ENCODE measurements at places on chromosomes 1 and 21.
A peak's percentile ranks its signal among the peaks of the same experiment; 100 is the strongest.

DNA sequence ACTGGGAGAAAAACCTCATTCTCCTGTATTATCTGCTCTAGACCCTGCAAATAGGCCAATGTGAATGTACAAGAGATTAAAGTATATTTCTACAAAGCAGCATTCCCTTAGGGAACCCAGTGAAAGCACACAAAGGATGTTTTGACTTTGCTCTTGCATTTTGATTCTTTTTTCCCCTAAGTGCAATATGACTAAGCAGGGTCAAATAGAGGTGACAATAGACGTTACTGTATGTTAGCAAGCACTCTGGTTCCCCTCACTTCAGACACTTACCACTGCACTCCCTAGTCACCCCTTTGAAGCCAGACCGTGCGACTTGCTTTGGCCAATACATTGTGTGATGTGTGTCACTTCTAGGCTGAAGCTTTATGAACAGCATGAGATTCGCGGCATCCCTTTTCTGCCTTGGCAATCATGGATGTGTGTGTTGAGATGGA lies 209.7 kb downstream of the RHOU start:
- no peak for DNase-seq

GRCh38 chr1:74245168-74245772 lies 10.1 kb downstream of the TNNI3K start:
- DNase-seq: no peak

GRCh38 chr1:227391211-227391610 lies 72.9 kb upstream of the CDC42BPA start:
- no peak for DNase-seq

DNA sequence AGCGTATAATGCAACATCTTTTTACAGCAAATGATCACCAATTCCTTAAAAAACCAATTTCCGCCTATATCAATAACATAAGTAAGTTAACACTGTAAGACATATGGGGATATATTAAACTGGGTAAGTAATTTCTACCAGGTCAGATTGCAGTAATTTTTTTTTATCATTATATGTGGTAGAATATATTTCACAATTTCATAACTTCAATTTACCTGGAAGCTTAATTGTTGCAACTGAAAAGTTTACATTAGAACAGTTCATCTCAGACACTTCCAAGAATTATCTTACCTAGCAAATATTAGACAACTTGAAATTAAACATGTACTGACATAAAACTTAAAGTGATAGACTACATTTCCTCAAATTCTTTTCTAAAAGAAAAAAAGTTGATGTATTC lies 51.9 kb upstream of the ASPM start:
- DNase-seq: no peak

GRCh38 chr1:61372944-61373343 lies 290.6 kb downstream of the NFIA start:
- DNase-seq: no peak

DNA sequence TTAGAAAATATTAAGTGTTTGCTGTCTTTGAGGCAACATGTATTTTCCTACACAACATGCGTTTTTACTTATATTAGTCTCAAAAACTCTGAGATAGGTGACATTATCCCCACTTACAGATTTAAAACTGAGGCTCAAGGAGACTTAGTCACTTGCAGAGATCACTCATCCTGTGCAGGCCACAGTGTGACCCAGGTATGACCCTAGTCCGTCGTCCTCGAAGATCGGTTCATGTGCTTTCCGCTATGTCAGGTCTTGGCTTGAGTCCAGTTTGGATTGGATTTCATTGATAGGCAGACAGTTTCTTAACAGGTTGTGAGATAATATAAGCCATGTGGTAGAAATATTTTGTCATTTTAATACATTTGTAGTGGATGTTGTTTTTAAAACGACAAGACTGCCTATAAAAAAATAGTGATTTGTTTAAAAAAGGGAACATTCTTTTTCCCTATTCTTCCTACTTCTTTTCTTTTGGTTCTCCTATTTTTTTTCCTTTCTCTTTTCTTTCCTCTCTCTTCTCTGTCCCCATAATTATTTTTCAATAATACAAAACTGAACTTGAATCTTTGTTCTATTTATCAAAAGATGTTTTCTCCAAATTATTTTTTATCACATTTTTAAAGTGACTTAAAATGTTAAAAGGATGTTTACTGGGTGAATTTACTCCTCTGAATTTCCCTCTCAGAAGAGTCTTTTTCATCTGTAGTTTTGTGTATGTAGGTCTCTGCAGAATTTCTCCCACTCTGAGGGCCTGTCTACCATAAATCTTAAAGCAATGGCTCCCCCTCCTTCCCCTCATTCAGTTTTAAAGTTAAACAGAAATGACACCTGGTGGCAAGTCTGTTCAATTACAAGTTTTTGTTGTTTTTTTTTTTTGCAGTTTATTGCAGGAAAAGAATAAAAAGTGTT lies 81.8 kb downstream of the PHTF1 start:
- peak; percentile 19 for DNase-seq

DNA sequence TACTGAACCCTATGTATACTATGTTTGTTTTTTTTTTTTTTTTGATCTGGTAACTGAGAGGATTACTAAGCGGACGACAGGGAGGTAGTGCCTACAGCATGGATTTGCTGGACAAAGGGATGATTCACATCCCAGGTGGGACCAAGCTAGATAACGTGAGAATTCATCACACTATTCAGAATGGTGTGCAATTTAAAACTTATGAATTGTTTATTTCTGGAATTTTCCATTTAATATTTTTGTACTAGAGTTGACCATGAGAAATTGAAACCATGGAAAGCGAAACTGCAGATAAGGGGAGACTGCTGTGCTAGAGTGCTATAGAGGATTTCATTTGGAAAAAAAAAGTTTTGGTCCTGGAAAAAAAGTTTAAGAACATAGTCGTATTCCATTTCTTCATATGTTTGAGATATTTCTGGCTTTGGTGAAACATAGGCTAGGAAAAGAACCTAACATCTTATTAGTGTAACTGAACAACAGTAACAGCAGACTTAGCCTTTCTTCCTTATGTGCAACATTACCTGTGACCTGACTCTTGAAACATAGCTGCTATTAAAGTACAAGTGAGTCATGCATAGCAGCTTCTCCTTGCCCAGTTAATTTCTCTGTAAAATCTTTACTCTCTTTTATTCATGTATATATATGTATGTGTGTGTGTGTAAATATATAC lies 202.5 kb downstream of the FGGY start:
- DNase-seq: no peak

GRCh38 chr1:208080396-208081286 lies 163.5 kb downstream of the PLXNA2 start:
- no peak for DNase-seq

- DNase-seq: no peak
Measured at GRCh38 chr1:227548119-227548397, 15.3 kb upstream of the ZNF678 start.

DNA sequence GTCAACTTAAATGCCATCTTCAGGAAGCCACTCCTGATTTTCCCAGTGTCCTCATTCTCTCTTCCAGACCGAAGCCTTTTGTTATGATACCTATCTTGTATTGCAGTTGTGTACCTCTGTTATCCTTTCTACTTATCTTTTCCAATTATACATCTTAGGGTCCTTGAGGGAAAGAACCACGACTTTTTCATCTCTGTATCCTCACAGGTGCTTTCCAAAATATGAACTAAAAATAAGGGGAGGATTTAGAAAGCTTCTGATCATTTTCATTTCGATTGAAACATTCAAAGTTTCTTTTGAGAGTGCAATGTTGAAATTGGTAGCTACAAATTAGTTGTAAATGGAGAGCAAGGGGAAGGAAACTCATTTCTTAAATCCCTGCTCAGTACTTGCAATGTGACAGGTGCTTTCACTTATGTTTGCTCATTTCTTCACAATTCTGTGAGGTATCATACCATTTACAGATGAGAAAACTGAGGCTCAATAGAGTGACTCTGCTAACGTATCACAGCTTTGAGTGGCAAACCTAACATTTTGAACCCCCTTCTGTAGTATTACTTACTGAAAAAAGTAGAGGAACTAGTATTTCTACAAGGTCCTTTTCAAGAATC lies 24.2 kb downstream of the SLC19A2 start:
- DNase-seq: no peak

GRCh38 chr1:151534662-151535278 lies 5.3 kb upstream of the TUFT1 start:
- DNase-seq: peak; percentile 59

DNA sequence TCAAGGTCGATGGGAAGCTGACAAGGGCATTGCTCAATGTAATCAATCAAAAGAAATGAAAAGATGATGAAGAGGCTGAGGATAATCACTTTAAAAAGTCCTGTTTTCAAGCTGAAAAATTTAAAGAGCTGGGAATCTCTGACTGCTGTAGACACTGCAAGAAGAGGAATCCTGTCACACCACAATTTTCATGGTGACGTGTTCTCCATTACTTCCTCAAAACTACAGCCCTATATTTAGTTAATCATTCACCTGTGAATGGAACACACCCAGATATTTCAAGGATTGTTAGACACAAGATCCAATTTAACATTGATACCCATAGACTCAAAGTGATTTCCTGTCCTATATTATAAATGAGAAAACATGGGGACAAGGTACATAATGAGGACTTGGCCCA lies 1048.3 kb downstream of the AMY1C start:
- no peak for DNase-seq

DNA sequence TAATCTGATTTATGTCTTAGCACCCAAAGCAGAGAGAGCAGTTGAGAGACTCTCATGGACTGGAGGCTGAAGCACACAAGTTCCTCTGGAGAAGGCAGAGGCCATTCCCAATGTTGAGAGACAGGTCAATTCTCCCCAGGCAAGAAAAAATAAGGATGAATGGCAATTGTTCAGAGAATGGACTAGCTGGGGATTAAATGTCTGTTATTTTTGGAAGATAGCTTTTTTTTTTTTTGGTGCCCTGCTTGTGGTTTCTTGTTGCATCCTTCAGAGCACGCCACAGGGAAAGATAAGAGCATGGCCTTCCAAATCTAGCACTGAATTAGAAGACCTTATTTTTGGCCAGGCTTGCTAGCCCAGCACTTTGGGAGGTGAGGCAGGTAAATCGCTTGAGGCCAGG lies 65.6 kb upstream of the ERRFI1 start:
- DNase-seq: no peak

DNA sequence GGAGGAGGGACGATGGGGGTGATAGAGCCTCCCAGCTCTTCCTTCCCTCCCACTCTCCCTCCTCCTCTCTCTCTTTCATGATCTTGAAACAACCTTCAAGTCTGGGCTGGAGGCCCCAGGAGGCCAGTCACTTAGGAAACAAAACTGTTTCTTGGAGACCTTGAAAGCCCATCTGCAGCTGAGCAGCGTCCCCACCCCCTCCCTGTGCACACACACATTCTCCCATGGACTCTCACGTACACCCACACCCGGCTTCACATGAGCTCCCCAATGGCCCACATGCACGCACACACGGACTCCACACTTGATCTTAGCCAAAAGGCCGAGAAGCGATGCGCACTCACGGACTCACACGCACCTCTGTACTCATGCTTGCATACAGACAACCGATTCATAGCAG lies 3.2 kb upstream of the ATP1A2 start:
- DNase-seq: no peak

- no peak for DNase-seq
Measured at GRCh38 chr1:112457241-112457640, 51.5 kb upstream of the WNT2B start.

DNA sequence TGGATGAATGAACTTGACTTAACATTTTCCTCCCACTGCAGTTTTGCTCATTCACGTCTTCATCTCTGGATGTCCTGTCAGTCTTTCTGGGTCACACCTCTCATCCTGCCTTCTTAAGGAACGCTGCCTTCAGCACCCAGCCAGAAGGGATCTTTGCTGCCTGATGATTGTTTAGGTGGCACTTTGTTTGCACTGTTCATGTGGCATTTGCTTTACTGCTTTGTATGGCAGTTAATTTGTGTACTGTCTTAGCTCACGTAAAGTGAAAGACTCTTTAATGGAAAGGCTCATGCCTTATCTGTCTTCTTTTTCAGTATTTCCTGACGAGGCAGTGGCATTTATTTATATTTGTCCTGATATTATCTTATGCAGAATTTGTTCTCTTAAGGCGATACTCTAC lies 4.9 kb downstream of the MIA3 start:
- no peak for DNase-seq

DNA sequence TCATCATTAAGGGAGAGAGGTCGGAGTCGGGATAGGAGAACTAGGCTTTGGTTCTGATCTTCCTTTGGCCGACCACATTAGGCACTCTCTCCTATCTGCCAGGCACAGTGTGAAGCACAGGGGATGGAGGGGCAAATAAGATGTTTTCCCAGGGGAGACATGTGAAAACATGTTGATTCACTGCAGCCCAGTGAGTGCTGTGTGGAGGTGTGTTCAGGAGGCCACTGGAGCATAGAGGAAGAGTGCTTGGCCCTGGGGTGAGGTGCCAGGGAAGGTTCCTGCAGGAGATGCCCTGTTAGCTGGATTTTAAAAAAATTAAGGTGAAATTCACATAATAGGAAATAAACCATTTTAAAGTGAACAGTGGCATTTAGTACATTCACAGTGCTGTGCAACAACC lies 3.7 kb downstream of the VANGL2 start:
- no peak for DNase-seq

- DNase-seq: peak; percentile 95
Measured at GRCh38 chr1:26472320-26472900, at the start of gene HMGN2. Gene HMGN2 (plus strand): TSS chr1:26472440. CDS start chr1:26472613, 173 bp downstream.

- DNase-seq: no peak
Measured at GRCh38 chr21:43882952-43883545, 18.0 kb downstream of the AGPAT3 start.

- DNase-seq: no peak
Measured at GRCh38 chr1:103363008-103363365, 162.5 kb upstream of the RNPC3 start.

DNA sequence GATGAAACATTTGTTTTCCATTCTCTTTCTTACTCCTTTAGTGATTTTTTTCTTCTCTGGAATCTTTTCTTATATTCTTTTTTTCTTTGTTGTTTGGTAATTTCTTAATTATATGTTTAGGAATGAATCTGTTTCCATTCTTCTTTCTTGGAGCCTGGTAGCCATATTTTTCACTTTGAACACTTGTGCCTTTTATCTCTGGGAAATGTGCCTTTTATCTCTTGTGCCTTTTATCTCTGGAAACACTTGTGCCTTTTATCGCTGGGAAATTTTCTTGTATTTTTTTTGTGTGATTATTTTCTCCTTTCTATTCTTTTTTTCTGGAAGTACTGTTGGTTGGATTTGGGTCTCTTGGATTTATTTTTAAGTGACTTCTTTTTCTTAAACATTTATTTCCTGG lies 118.2 kb downstream of the LEPR start:
- DNase-seq: no peak

- DNase-seq: no peak
Measured at GRCh38 chr1:99986656-99987225, 16.9 kb downstream of the SLC35A3 start.
